ENCODE measurements at places on chromosomes 7 and 10.
A peak's percentile ranks its signal among the peaks of the same experiment; 100 is the strongest.

- peaks cover 4% of the 10 kb centered on the region for H3K27me3 ChIP-seq
- peaks cover 4% of the 10 kb centered on the region for H3K4me1 ChIP-seq
- H3K4me3 ChIP-seq, result no peak overlapping the region
- no peaks in the 10 kb centered on the region for H3K36me3 ChIP-seq
- no peak for DNase-seq
These were observed 179.4 kb upstream of the PRSS1 start for GRCh38 chr7:142569851-142570250.

GRCh38 chr10:131750171-131750895 is 150.5 kb upstream of the PPP2R2D start:
- H3K4me3 ChIP-seq, result no peak overlapping the region
- no peaks in the 10 kb centered on the region for H3K36me3 ChIP-seq
- no peaks in the 10 kb centered on the region for H3K4me1 ChIP-seq
- peaks cover 6% of the 10 kb centered on the region for H3K27me3 ChIP-seq
- H3K27ac ChIP-seq, result no peak overlapping the region

DNA sequence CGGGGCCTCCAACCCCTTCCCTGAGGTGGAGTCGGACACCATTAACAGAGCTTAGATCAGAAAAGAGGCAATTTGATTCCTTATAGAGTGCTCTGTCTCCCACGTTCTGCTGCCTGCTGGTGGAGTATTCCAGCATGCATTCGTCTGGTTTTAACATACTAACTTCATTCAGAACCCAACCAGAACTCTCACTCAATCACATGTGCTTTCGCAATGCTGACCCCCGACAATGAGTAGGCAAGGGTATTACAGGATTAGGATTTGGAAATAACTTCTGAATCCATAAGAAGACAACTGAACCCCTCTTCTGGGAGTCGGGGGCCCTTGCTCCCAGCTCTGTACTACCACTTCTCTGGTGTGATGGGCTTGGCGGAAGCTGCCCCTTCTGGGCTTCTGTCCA is 55.7 kb upstream of the HABP2 start:
- H3K4me1 ChIP-seq, result no peaks in the 10 kb centered on the region
- no peak overlapping the region for H3K4me3 ChIP-seq
- no peak overlapping the region for H3K27ac ChIP-seq
- H3K36me3 ChIP-seq, result no peaks in the 10 kb centered on the region

- H3K4me1 ChIP-seq, result no peaks in the 10 kb centered on the region
- peaks cover 8% of the 10 kb centered on the region for H3K27me3 ChIP-seq
- no peaks in the 10 kb centered on the region for H3K36me3 ChIP-seq
These were observed 166.5 kb downstream of the EGFR start for GRCh38 chr7:55185321-55185802.

GRCh38 chr7:157527686-157528085 is 190.9 kb downstream of the DNAJB6 start:
- DNase-seq, result no peak
- H3K27ac ChIP-seq, result no peak overlapping the region
- H3K36me3 ChIP-seq, result peaks cover 3% of the 10 kb centered on the region
- no peak overlapping the region for H3K4me3 ChIP-seq
- no peaks in the 10 kb centered on the region for H3K4me1 ChIP-seq
- no peaks in the 10 kb centered on the region for H3K27me3 ChIP-seq

DNA sequence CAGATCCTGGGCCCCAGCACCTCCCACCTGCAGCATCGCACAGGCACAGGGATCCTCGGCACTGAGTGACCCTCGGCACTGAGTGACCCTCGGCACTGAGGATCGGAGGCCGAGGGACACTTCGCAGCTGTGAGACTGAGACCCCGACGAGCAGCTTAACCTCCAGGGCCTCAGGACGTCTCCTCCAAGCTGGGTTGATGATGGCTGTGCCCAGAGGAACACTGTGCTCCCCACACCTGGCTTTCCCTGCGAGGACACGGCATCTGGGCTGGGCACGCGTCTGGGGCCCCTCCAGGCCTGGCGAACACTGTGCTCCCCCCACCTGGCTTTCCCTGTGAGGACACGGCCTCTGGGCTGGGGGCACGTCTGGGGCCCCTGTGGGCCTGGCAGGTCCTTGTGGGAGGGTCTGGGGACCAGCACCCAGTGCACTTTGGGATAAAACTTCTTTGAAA is 158.3 kb upstream of the PPP2R2D start:
- no peaks in the 10 kb centered on the region for H3K36me3 ChIP-seq
- H3K27me3 ChIP-seq, result peaks cover 22% of the 10 kb centered on the region
- no peak overlapping the region for H3K4me3 ChIP-seq
- no peak overlapping the region for H3K27ac ChIP-seq

DNA sequence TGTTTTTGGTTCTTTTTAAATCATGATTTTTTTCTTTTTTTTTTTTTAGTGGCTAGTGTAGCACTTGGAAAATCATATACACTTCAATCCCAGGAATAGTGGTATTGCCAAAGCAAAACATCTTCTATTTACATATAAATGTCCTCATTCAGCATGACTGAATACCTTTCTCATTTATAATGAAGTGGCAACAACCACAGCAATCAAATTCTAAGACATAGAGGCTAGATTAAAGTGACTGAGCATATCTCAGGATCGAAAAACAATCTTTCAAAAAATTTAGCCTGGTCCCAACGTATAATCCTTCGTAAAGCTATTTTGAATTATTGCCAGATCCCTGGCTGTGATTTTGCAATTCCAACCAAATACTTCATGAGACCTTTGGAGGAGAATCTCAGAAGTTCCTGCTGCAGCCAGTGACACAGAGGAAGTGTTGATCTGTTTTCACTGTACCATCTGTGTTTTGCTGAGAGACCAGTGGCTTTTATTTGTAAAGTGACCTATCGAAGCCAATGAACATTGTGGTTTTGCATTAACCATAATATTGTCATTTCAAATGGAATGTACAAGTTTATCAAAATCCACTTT is 29.8 kb upstream of the SP8 start:
- H3K4me1 ChIP-seq, result no peaks in the 10 kb centered on the region
- no peak overlapping the region for H3K27ac ChIP-seq
- H3K27me3 ChIP-seq, result peaks cover 7% of the 10 kb centered on the region

GRCh38 chr7:99473315-99473596 is 566 bp downstream of the ZNF789 start:
- H3K27me3 ChIP-seq, result no peaks in the 10 kb centered on the region
- H3K4me3 ChIP-seq, result peak overlapping the region; percentile 95
- DNase-seq, result peak; percentile 42

DNA sequence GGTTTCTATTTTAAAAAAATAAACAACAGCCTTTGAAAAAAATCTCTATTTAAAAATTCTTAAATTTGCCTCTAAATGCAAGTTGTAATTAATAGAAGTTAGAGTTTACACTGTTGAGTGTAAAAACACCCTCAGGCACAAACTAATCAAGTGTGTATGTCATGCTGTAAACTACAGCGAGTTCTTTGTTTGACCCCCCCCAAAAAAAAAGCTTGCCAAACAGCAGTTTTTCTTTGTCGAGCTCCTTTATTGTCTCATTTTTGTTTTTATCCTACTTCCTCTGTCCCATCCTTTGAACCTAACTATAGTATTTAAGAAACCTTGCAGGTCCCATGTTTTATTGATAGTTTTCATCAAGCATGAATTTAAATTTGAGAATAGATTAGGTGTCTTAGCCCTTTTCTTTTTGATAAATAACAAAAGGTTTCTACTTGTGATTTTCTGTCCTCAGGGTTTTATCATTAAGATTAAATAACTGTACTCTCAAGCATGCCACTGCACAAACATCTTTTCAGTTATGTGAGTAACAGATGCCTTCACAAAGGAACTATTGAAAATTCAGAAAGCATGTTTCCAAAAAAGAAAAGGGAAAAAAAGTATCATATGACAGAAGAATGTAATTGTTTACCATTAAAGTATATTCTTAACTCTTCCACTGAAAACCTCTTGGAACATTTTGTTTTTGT is 176.0 kb downstream of the ARID5B start:
- H3K36me3 ChIP-seq, result peaks cover 84% of the 10 kb centered on the region
- no peak for DNase-seq
- peaks cover 88% of the 10 kb centered on the region for H3K4me1 ChIP-seq
- H3K4me3 ChIP-seq, result no peak overlapping the region

- H3K36me3 ChIP-seq, result peaks cover 2% of the 10 kb centered on the region
- H3K27ac ChIP-seq, result peak overlapping the region; percentile 1
- DNase-seq, result no peak
These were observed 28.8 kb upstream of the HECTD2 start for GRCh38 chr10:91381257-91381891.
